ENCODE measurements at places on chromosomes 16 and 17. TPM values are rescaled to one million over a fixed set of nuclear protein-coding genes. Genes with fewer than 3 reads are reported as not detected.

The HERPUD1 gene
- 119 TPM for total RNA-seq

The TMC8 gene
- 1.3 TPM for total RNA-seq

The OTOA gene
- 0.11 TPM for total RNA-seq

The PRDM7 gene
- not detected for total RNA-seq
